Stimulated activated CD4-positive, alpha-beta T cell treated with anti-CD3 and anti-CD28 coated beads, Interleukin-12 subunit alpha, Interleukin-12 subunit beta, amount 100 ng/mL, for 24 hours (primary cell): ENCODE measurements at places on chromosomes 1 and 21.

- DNase-seq: no peak
These were observed 431 bp downstream of the RAB42 start for GRCh38 chr1:28592321-28593071.

DNA sequence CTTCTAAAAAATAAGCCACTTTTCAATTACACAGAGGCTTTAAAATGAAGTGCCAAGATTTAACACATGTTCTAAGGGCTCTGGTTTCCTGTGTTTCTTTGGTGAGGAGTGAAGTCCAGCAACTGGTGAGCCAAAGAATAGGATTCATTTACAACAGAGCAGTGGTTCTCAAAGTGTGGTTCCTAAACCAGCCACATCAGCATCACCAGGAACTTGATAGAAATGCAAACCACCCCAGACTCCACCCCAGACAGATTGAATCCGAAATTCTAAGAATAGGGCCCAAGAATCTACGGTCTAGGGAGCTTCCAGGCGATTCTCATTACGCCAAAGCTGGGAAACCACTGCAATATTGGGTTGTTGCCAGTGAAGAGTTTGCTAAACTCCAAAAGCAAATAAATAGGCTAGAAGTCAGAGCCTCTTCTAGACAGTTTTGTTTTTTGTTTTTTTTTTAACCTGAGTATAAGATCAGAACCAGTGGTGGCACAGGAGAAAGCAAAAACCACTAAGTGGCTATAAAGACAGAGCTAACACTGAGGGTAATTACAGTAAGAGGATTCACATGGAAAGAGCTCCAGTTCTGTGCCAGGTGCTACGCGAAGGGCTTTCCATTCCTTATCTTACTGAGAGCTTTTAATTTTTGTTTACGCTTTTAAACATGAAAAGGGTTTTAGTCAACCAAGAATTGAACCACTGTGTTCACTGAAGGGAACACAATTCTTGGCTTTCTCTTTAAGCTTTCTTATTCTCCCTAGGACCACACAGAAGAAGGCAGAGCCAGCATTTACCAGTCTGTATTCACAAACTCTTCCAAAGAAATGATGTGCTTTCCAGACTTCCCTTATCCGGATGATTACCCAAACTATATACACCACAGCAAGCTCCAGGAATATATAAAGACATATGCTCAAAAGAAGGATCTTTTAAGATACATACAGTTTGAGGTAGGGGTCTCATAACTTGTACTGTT lies 42.4 kb upstream of the FMO2 start:
- no peak for DNase-seq

GRCh38 chr21:31993826-31994825 lies 121.3 kb downstream of the HUNK start:
- DNase-seq: no peak

- DNase-seq: no peak
These were observed 3.2 kb downstream of the SON start for GRCh38 chr21:33546086-33546485.

DNA sequence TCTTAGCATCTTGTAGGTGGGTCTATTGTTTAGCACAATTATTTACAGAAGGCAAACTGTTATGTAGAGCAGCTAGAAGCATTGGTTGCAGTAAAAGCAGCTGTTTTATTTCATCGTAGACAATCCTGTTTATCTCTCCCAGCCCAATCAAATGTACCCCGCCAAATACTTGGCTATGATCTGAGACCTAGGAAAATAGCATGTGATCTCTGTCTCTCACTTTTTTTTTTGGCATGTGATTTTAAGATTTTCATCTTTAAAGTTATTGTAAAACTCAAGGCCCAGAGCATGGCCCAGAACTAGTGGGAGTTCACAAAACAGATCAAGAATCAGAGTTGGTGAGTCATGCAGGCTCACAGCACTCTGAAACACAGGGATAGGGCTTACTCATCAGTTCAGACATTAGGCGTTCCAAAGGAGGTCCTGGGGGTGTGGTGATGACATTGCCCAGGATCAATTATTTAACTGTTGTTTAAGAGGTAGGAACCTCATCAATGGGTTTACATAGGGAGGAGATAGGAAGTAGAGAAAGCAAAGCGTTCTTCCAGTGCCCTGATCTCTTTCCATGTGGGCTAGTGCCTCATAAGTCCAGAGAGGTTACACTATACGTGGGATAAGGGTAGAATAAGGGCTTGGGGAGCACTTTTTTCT lies 40.2 kb downstream of the TBX19 start:
- DNase-seq: no peak

DNA sequence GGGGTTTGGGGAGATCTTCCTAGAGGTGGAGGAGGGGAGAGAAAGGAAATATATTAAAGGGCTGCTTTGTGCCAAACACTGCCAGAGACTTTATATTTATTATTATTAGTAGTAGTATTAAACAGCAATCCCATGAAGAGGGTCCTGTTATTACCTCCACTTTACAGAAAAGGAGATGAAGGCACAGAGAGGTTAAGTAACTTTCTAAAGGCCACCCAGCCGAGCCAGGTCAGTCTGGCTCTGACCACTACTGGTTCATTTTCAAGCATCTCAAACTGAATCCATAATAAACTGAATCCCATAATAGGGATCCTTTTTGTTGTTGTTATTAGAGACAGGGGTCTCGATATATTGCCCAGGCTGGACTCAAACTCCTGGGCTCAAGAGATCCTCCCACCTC lies 12.6 kb downstream of the NCMAP start:
- DNase-seq: no peak

GRCh38 chr1:49197081-49197480 lies 420.4 kb upstream of the BEND5 start:
- no peak for DNase-seq

DNA sequence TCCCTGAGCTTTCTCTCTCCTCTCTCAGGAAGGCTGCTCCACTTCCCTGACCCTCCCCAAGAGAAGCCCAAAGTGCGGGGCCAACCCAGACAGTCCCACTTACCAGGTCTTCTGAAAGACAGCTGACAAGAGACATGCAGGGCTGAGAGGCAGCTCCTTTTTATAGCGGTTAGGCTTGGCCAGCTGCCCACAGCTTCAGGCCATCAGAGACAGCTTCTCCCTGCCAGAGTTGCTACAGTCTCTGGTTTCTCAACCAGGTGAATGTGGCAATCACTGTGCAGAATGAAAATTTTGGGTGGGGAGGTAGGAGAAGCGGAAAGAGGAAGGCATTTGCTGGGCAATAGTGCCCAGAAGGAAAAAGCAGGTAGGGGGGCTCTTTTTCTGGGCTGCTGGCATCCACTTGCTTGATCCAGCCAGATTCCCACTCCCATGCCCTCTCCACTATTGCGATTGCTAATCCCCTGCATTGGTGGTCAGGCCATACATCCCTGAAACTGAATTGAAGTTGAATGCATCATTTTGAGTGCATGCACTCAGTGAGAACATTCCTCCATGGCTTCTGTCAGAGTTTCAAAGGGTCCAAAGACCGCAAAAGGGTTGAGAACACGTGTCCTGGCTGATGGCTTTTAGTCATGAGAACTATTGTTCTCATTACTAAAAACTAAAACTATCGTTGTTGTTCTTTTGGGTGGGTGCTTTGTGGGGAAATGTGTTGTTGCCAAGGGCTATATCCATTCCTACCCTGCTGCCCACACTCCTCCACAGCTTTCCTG lies at the start of gene S100A8:
Gene S100A8, minus strand, starts transcription at position 136 of the 773 bp plus-strand sequence. CDS start 538 bp downstream, outside the sequence.
- no peak for DNase-seq

DNA sequence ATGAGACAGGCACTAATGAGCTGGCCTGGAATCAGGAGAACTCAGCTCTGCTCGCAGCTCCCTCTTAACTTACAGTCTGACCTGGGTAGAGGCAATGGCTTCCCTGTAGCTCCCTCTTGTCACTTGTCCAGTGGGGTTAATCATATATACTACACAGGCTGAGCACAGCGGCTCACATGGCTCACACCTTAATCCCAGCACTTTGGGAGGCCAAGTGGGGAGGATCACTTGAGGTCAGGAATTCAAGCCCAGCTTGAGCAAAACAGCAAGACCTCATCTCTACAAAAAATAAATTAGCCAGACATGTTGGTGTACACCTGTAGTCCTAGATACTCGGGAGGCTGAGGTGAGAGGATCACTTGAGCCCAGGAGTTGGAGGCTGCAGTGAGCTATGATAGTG lies 4.2 kb downstream of the S100A6 start:
- no peak for DNase-seq

- no peak for DNase-seq
These were observed 36.6 kb downstream of the DEGS1 start for GRCh38 chr1:224219612-224220059.

DNA sequence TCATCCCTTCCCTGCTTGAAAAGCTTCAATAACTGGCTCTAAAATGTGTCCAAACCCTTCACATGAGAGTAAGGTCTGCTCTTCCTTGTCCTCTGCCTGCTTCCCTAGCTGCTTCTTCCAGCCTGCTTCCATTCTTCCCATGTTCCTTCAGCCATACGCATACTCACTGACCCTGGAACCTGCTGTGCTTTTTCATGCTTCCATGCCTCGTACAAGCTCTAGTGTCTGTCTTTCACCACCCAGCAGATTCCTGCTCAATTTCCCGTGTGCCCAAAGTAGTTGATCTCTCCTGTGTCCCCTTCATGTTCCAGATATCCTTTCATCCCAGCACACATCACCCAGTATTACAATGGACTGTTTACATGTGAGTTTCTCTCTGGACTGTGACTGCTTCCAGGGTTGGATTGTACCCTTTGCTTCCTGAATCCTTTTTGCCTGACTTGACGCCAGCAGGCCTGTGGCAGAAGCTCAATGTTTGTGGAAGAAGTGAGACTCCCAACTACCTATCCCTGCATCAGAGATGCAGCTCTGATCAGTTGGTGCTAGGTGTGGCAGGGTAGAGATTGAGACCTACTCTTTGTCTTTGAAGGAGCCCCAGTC lies 35.9 kb upstream of the RNF19B start:
- no peak for DNase-seq

DNA sequence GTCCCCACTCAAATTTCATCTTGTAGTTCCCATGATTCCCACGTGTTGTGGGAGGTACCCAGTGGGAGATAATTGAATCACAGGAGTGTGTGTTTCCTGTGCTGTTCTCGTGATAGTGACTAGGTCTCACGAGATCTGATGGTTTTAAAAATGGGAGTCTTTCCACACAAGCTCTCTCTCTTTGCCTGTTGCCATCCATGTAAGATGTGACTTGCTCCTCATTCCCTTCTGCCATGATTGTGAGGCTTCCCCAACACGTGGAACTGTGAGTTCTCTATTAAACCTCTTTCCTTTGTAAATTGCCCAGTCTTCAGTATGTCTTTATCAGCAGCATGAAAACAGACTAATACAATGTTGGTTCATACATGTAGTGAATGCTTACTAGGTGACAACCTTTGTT lies 163.2 kb upstream of the PALMD start:
- DNase-seq: no peak

GRCh38 chr21:38120984-38121855 lies 135.6 kb upstream of the KCNJ15 start:
- DNase-seq: no peak

- DNase-seq: no peak
These were observed 195.6 kb downstream of the HMCN1 start for GRCh38 chr1:185929776-185930175.

GRCh38 chr1:182430263-182431068 lies 19.5 kb upstream of the RGSL1 start:
- DNase-seq: peak; percentile 9

DNA sequence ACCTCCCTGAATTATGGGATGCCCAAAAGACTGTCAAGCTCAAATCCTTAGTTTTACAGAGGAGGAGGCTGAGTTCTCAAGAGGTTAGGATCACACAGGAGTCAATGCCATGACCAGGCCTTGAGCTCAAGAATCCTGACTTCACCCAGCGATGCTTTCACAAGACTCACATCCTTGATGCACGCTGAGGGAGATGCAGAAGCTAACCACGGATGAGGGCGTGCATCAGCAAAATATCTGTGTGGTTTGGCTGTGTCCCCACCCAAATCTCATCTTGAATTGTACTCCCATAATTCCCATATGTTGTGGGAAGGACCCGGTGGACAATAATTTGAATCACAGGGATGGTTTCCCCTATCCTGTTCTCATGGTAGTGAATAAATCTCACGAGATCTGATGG lies 133.2 kb downstream of the KCNJ6 start:
- no peak for DNase-seq

DNA sequence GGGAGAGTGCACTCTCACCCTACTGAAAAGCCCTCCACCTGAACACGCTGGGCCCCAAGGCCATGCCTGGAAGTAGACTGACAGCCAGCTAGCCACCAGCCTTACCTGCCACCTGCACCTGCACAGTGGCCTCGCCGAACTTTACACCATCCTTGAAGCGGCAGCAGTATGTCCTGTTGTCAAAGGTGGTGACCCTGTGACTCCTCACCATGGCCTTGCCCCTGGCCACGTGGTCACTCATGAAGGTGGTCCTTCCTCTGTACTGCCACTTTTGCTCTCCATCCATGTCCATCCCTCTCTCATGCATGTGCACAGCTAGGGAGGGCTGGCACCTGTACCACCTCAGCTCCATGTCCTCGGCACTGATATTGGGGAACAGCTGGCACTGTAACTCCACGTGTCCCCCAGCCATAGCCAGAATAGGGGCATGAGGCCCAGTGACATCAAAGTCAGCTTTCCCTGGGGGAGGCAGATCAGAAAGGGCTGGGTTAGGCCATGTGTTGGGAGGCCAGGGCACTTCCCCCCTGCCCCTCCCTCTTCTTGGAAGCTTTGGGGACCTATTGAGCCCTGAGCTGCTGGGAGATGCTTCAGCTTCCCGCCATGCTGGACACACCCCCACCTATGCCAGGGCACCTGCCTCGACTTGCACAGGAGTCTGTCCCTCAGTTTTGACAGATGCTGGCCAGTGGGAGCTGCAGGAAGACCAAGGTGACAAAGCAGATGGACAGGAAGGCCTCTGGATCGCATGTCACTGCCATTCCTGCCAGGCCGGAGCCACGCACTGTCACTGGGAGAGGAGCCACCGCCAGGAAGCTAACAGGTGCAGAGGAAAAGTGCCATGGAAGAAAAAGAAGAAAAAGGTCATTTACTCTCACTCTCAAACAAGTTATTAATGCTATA lies 24.6 kb downstream of the RNF187 start:
- DNase-seq: no peak

GRCh38 chr1:184072376-184072775 lies 20.8 kb downstream of the TSEN15 start:
- DNase-seq: no peak

- DNase-seq: no peak
These were observed 153.5 kb downstream of the PLXNA2 start for GRCh38 chr1:208090388-208091301.

GRCh38 chr1:203714446-203714845 lies 50.5 kb upstream of the LAX1 start:
- DNase-seq: no peak

- DNase-seq: no peak
These were observed 39.4 kb upstream of the FMOD start for GRCh38 chr1:203390298-203390697.

GRCh38 chr1:95006681-95007080 lies 66.1 kb downstream of the ALG14 start:
- no peak for DNase-seq

DNA sequence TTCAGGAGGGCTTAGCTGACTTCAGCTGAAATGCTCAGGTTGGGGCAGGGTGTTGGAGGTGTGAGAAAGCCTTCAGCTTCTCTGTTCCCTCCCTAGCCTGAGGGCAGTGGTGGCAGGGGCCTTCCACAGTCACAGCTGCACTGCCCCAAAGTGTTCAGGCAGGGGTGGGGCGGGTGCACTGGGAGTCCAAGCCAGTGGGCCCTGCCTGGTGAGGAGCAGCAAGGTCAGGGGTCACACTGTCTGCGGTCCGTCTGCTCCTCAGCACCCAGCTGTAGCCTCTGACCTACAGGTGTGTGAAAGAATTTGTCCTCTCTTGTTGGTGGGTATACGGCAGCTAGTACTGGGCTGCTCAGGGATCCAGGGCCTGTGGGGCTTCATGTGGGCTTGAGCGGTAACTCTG lies 490.4 kb upstream of the NCAM2 start:
- DNase-seq: no peak
